ENCODE measurements at places on chromosomes 5 and 9. TPM values are rescaled to one million over a fixed set of nuclear protein-coding genes. Genes with fewer than 3 reads are reported as not detected.

Gene DDX46
- total RNA-seq = 75.2 TPM

Gene HAPLN1
- not detected for total RNA-seq

Gene ZNF169
- 9.0 TPM for total RNA-seq

Gene PRRX2
- total RNA-seq = 5.1 TPM

Gene NUTM2F
- total RNA-seq = not detected

GRCh38 chr9:18877984-18878383 lies 155.0 kb downstream of the SAXO1 start:
- no peak overlapping the region for H3K27ac ChIP-seq
- peaks cover 2% of the 10 kb centered on the region for H3K27me3 ChIP-seq
- no peak overlapping the region for H3K4me3 ChIP-seq
- peaks cover 7% of the 10 kb centered on the region for H3K4me1 ChIP-seq

GRCh38 chr5:95704150-95704549 lies 21.4 kb upstream of the SPATA9 start:
- H3K27ac ChIP-seq = no peak overlapping the region
- H3K4me1 ChIP-seq = no peaks in the 10 kb centered on the region
- no peak for DNase-seq
- peaks cover 54% of the 10 kb centered on the region for H3K27me3 ChIP-seq
- H3K4me3 ChIP-seq = no peak overlapping the region
- H3K36me3 ChIP-seq = no peaks in the 10 kb centered on the region

DNA sequence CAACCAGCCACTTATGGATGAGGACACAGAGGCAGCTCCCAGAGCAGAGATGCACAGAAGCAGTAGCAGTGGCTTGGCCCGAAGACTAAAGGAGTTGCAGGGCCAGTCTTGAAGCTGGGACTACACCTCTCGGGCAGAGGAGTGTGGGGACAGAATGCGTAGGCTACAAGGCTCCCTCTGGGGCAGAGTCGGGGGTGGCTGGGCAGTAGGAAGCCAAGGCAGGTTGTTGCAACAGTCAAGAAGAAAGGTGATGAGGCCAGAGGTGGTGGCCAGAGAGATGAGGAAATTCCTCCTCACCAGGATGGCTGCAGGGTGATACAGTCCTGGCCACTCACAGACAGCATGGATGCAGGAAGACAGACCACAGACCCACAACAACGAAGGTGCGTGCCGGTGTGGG lies 4.9 kb upstream of the N4BP3 start:
- DNase-seq = no peak
- no peaks in the 10 kb centered on the region for H3K36me3 ChIP-seq
- H3K27me3 ChIP-seq = peaks cover 3% of the 10 kb centered on the region
- no peak overlapping the region for H3K27ac ChIP-seq
- H3K4me1 ChIP-seq = peaks cover 6% of the 10 kb centered on the region

GRCh38 chr9:18756712-18757125 lies 276.3 kb downstream of the SAXO1 start:
- no peaks in the 10 kb centered on the region for H3K27me3 ChIP-seq
- no peaks in the 10 kb centered on the region for H3K4me1 ChIP-seq
- H3K36me3 ChIP-seq = no peaks in the 10 kb centered on the region
- no peak overlapping the region for H3K27ac ChIP-seq
- no peak for DNase-seq

- H3K27ac ChIP-seq = no peak overlapping the region
- H3K36me3 ChIP-seq = no peaks in the 10 kb centered on the region
- no peak for DNase-seq
- H3K27me3 ChIP-seq = no peaks in the 10 kb centered on the region
These were observed 484.5 kb downstream of the NR2F1-AS1 start for GRCh38 chr5:93096561-93096960.

GRCh38 chr9:7139886-7140285 lies 382.1 kb downstream of the KDM4C start:
- H3K36me3 ChIP-seq = peaks cover 29% of the 10 kb centered on the region
- no peaks in the 10 kb centered on the region for H3K27me3 ChIP-seq
- H3K27ac ChIP-seq = no peak overlapping the region
- peaks cover 2% of the 10 kb centered on the region for H3K4me1 ChIP-seq
- H3K4me3 ChIP-seq = no peak overlapping the region
- DNase-seq = no peak

DNA sequence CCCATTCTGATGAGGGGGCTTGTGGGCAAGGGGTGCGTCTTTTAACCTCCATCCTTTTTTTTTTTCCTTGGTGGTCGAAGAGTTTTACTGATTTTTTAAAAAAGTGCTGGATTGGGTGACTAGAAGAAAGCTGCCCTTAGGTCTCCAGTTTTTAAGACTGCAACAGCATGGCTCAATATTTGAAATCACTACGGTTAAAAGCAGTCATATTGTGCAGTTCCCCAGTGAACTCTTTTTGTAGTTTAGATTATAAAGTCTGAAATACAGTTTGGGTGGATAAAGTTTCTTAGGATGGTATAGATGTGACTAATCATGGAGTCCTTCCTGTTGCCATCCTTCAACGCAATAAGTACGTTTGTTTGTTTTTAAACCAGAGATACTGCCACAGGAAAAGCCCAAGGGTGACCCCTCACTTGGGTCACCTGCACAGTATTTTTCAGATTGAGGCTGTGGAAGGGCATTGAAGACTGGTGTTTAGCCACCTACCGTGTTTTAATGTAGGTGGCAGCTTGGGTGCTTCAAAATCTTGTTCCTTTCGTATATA lies 520 bp upstream of the DHFR start:
- H3K27me3 ChIP-seq = no peaks in the 10 kb centered on the region
- peak overlapping the region; percentile 96 for H3K27ac ChIP-seq
- no peak for DNase-seq
- H3K4me3 ChIP-seq = peak overlapping the region; percentile 88
- H3K4me1 ChIP-seq = peaks cover 20% of the 10 kb centered on the region
- peaks cover 50% of the 10 kb centered on the region for H3K36me3 ChIP-seq

DNA sequence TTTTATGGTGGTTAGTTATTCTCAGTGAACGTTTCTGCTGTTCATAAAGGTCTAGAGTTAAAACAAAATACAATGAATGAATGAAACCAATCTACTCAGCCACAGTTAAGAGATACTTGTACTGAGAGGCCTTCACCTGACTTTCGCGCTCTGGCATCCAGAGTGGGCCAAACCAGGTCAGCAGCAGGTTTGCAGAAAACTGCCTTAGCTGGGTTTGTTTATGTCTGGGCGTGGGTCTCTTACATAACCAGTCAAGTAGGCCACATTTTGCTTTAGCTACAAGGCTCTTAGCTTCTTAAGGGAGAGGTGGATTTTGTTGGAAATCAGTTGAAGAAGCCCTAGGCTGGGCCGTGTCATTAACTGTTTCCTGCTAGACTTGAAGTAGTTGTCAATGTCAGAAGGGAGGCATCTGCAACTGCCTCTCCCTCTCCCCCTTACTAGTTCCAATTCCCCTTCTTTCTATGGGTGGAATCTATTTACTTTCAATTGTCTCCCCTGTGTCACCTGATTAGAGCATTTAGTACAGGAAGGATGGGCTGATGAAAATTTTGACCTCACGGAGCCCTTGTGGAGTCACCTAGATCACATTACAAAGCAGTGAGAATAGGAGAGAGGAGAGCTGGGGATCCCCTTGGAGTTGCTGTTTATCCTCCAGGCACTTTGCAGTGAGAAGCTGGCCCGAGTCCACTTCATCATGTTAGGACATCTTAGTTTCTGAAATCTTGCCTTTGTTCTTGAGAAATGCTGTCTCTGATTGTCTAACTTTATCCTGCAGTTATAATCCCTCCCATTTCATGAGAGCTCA lies 200.5 kb downstream of the ARHGEF28 start:
- no peak overlapping the region for H3K4me3 ChIP-seq
- DNase-seq = no peak
- no peaks in the 10 kb centered on the region for H3K4me1 ChIP-seq
- no peaks in the 10 kb centered on the region for H3K36me3 ChIP-seq
- peaks cover 3% of the 10 kb centered on the region for H3K27me3 ChIP-seq
- H3K27ac ChIP-seq = no peak overlapping the region

DNA sequence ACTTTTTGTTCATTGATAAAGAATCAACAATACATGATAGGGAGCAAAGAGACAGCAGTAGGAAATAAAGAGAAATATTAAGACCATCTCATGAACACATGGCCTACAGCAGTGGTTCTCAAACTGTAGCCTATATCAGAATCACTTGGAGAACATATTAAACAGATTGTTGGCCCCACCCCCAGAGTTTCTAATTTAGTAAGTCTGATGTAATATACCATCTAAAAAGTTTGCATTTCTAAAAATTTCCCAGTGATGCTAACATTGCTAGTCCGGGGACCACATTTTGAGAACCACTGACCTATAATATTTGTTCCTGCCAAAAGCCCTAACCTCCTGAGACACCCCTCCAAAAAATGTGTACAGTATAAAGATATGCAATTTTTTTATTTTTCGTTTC lies 306.2 kb upstream of the NREP start:
- no peak for DNase-seq
- no peak overlapping the region for H3K27ac ChIP-seq
- H3K27me3 ChIP-seq = no peaks in the 10 kb centered on the region

Measured in activated T-helper 2 cell treated with anti-CD3 and anti-CD28 coated beads, Interferon-gamma antibody, Interleukin-2, Interleukin-4, amounts not matched to agents 10 μg/mL and 5 μg/mL and 100 μg/mL, durations not matched to agents 14 hours and 24 hours and 36 hours (primary cell).